ENCODE measurements at places on chromosomes 11 and 22. TPM values are rescaled to one million over a fixed set of nuclear protein-coding genes. Genes with fewer than 3 reads are reported as not detected.

CD3G gene
- not detected for total RNA-seq

- DNase-seq, result no peak
These were observed 3.0 kb upstream of the MUC2 start for GRCh38 chr11:1071571-1072115.

DNA sequence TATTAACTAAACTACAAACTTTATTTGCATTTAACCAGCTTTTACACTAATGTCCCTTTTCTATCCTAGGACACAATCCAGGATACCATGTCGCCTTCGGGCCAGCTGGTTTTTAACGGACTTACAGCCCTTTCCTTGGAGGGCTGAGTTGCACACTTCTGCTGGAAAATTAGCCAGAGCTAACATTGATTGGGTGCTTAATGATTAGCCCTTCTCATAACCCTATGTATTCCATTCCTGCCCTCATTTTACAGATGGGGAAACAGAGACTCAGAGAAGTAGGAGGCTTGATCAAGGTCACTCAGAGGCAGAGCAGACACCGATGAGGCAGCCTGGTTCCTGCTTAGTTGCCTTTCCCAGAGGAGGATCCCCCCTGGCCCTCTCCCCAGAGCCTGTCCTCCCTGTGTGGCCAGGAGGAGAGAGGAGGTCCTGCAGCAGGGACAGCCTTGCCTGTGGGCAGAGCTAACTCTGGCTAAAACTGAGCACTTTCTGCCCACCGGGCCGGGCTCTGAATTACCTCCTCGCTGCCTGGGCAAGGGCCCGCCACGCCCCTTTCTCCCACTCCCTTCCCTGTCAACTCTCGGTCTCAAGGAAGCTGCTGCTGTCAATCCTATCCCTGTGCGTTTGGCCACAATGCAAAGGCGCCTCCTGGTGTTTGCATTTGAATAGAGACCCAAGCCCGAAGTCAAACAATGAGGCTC lies 59.6 kb upstream of the PAX6 start:
- peak; percentile 50 for DNase-seq

DNA sequence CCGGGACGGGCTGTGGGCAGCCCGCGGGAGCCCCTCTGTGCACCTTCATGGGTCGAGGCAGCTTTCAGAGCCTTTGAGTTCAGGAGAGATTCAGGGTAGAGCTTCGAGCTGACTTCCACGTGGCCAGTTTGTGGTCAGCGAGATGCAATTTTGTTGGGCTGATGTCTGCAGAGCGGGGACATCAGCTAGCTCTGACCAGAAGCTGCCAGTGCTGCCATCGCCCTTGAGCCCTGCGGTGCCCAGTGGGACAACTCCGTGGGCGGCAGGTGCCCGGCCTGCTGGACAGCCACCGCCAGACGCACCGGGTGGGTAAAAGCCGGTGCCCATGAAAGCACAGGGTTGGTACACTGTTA lies 719 bp downstream of the TALDO1 start:
- peak; percentile 69 for DNase-seq
